Left lung (tissue), 14 donors: ENCODE measurements at places on chromosomes 2 and 18. TPM values are rescaled to one million over a fixed set of nuclear protein-coding genes. Genes with fewer than 3 reads are reported as not detected.

The FAM161A gene
- total RNA-seq, result 3.9 TPM

The SNTG2 gene
- 3.2 TPM for total RNA-seq

The UGT1A3 gene
- total RNA-seq, result not detected

The SRSF7 gene
- total RNA-seq, result 83.3 TPM

The MAP2 gene
- 26.2 TPM for total RNA-seq

The PRKAG3 gene
- total RNA-seq, result not detected

The DQX1 gene
- 0.24 TPM for total RNA-seq

The SMAD2 gene
- total RNA-seq, result 131 TPM

The SERPINB11 gene
- not detected for total RNA-seq
